ENCODE measurements at places on chromosomes 5 and 9.

GRCh38 chr5:6393596-6394194 lies 15.3 kb upstream of the MED10 start:
- DNase-seq, result no peak

DNA sequence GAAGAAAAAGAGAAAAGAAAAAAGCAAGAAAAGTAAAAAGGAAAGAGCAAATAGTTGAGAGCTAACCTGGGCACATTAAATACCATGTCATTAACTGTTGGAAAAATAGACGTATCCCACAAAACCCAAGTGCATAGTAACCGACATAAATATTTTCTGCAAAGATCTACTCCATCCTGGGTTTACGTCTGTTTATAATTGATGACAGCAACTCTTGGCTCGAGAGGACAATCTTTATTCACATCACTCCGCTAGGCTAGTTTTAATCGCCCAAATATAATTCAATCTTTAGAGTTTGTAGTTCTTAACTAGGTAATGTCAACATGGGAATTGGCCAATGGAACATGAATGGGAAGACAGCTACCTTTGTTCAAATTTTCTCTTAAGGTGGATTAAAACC lies 321.7 kb upstream of the TNC start:
- no peak for DNase-seq

DNA sequence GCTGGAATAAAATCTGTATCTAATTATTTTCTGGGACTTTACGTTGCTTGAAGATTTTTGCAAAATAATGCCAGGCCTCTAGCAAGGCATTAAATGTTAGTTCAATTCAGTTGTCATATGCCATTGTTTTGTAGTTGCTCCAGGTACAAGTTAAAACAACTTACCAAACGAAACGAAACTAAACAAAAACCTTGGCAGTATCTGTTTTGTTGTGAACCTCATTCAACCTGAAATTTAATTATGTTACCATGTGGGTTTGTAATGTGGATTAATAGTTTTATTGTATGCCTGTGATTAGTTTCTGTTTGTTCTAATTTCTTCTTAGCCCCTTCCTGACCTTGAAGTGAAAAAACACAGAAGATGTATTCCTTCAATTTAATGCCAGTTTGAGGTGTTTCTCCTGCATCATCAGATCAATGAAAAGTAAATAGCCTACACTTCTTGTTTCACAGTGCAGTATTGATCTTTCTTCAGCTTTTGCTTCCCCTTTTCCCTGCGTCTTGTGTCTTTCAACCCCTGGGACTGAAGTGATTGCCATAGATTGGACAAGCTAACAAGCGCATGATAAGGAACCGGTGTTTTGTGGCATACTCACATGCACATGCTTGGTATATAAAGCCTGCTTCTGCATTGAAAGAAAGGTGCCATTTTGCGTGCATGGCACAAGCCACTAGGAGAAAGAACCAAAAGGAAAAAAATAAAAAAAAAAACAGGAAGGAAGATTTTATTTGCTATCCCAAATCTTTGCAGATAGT lies 699.0 kb upstream of the ARRDC3 start:
- DNase-seq, result no peak

GRCh38 chr5:136686192-136686872 lies 321.0 kb upstream of the TRPC7 start:
- DNase-seq, result no peak

GRCh38 chr9:18739127-18739526 lies 265.2 kb downstream of the ADAMTSL1 start:
- DNase-seq, result no peak

- DNase-seq, result no peak
Observed at GRCh38 chr5:4533457-4534105, 606.5 kb upstream of the ADAMTS16 start.

DNA sequence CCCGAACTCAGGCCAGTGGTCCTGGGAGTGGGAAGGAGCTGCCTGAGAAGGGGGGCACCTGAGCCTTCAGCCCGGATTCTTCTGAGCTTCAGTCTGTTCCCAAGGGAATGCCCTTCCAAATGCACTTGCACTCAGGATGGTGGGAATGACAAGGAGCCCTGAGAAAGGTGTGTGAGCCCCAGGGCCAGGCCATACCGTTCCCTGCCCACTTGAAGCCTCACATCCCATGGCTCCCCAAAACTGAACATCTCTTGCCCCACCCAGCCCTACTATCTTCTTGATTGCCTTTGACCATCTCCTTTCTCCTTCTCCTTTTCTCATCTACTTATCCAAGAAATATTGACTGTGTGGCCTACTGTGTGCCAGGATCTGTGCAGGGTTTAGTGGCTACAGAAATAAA lies 84.4 kb upstream of the HSPA9 start:
- no peak for DNase-seq

DNA sequence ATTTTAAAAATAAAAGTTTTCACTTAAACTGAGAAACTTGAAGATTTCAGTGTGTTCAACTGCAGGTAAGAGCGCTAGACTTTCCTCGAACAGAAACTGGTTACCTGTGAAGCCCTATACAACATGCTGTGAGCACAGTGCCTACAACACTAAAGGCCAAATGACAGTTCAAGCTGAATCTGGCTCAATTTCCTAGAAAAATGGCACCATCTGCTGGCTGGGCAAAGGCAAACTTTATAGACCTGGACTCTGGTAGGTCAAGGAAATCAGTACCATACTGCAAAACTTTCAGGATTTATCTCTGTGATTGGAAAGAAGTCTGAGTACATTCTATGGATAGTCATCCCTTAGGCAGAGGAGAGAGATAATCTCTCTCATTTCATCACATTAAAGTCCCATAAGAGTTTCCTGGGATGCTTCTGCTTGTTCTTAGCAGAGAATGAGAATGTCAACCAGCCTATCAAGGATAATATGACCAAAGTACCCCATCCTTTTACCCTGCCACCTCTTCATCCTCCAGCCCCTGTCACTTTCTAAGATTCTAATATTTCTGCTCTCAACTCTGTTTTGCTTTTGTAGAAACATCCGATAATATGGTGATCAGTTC lies 31.8 kb upstream of the FOXB2 start:
- no peak for DNase-seq

DNA sequence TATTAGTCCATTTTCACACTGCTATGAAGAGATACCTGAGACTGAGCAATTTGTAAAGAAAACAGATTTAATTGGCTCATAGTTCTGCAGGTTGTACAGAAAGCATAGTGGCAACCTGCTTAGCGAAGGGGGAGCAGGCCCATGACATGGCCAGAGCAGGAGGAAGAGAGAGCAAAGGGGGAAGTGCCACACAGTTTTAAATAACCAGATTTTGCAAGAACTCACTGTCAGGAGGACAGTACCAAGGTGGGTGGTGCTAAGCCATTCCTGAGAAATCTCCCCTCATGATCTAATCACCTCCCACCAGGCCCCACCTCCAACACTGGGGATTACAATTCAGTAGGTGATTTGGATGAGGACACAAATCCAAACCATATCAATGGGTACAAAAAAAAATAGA lies 16.8 kb upstream of the PCSK5 start:
- DNase-seq, result no peak

GRCh38 chr9:18020121-18020745 lies 441.4 kb downstream of the SH3GL2 start:
- no peak for DNase-seq

DNA sequence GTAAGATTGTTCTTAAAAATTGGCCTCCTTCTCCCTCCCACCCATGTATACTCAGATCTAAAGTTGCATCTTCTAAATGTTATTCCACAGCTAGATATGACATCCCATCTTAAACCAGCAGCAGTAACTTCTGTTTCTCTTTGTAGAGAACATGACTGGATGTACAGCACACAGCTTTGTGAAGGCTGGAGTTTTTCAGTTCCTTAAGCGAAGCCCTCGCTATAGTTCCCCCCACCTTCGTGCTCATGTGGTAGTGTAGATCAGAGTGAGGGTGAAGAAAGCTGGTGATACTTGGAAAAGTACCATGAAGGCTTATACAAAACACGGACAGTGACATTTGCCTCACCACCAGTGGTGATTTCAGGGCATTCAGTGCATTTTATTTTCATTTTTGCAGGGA lies 137.5 kb downstream of the MAT2B start:
- no peak for DNase-seq

- no peak for DNase-seq
Observed at GRCh38 chr9:82721593-82721992, 341.3 kb downstream of the RASEF start.

GRCh38 chr9:33861917-33862453 lies 45.0 kb downstream of the UBE2R2 start:
- DNase-seq, result no peak

GRCh38 chr9:90998573-90998972 lies 197.0 kb downstream of the SYK start:
- DNase-seq, result no peak

- DNase-seq, result peak; percentile 2
Observed at GRCh38 chr5:68315679-68316271, 100.2 kb downstream of the PIK3R1 start.

DNA sequence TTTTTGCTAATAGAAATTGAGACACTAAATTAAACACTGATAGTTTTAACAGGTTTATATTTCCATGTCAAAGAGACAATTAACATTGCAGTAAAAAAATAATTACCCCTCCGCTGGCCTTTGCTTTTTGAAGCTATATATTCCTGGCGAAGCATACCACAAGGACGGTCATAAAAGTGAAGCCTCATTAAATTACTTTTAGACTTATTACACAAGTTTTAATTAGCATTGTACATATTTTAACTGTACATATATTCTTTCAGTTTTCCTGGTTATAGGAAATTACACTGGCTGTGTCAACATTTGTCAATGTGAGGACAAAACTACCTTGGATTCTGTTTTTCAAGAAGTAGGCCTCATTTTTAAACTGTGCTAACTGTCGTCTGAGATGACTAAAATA lies 1.2 kb downstream of the CDKN2A start:
- no peak for DNase-seq

DNA sequence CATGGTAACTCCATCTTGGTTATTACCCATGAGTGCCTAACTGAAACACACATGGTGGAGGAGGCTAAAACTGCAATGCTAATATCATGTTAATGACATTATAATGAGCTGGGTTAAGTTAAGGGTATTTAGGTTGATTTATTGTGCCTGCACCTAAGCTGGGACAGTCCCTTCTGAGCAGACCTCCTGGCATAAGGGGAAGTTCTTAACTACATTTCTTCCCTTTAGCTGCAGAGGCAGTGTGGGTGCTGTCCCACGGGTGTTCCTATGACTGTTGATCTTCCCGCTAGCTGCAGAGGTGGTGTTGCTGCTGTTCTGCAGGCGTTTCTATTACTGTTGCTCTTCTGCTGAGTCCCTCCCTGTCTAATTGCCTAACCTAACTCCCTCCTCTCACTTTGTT lies 183.9 kb downstream of the LURAP1L start:
- DNase-seq, result no peak

GRCh38 chr9:27985714-27986113 lies 412.4 kb upstream of the C9orf72 start:
- DNase-seq, result no peak

DNA sequence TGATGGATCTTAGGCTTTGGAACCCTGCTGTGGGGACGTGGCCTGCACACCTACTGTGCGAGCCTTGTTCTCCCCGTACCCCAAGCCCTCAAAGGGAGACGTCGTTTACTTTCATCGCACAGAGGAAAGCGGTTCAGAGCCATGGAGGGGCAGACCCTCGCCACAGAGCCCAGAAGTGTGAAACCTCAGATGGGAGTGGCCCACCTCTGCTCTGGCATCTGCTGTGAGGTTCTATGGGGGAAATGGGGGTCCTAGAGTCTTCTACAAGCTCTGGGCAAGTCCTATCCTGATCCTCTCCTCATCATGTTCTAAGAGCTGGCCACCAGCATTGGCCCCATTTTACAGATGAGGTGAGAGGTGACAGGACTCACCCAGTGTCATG lies 3.7 kb upstream of the RNF44 start:
- DNase-seq, result no peak

DNA sequence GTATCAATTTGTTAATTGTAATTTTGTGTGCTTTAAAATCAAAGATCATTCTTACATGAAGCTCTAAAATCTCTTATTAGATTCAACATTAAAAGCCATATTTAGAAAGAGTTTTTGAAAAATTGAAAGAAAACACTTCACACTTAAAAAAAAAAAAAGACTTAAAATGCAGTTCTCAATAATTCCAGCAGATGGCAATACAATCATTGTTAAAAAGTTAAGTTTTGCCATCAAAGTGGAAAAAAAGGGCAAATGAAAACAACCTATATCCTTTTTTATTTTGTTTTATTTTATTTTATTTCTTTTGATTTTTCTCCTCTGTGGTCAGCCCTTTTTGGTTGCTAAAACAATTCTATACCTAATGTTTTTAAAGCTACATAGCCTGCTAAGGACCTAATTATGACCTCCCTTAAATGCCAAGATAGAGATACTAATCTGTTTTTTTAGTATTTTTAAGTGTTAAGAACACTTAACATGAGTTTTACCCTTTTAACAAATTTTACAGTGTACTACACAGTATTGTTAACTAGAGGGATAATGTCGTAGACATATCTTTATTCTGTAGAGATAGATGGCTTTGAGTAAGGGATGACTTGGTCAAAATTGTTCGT lies 154.2 kb upstream of the DAB2 start:
- no peak for DNase-seq

GRCh38 chr9:129778469-129778868 lies 24.5 kb upstream of the TOR1B start:
- DNase-seq, result no peak

GRCh38 chr5:42949348-42950115 lies 90.6 kb downstream of the ANXA2R start:
- DNase-seq, result peak; percentile 32

- DNase-seq, result no peak
Observed at GRCh38 chr5:119330367-119331183, 25.2 kb upstream of the TNFAIP8 start.

- no peak for DNase-seq
Observed at GRCh38 chr9:136775191-136775590, 10.9 kb upstream of the LCN15 start.

DNA sequence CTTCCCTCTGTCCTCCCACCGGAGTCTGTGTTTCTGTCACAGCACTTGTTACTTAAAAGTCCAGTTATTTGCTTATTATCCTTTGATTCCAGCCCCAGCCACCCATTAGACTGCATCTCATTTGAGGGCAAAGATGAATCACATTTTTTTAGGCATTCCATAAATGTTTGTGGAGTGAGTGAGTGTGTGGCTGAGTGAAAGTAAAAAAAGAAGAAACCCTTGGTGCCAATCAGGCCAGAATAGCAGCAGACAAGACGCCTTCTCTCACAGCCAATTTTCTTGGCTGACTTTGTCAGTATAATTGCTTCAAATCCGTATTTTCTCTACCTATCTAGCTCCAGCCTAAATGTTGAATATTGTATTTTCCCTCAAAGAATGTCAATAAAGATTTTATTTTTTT lies 613.0 kb upstream of the WWC1 start:
- no peak for DNase-seq

DNA sequence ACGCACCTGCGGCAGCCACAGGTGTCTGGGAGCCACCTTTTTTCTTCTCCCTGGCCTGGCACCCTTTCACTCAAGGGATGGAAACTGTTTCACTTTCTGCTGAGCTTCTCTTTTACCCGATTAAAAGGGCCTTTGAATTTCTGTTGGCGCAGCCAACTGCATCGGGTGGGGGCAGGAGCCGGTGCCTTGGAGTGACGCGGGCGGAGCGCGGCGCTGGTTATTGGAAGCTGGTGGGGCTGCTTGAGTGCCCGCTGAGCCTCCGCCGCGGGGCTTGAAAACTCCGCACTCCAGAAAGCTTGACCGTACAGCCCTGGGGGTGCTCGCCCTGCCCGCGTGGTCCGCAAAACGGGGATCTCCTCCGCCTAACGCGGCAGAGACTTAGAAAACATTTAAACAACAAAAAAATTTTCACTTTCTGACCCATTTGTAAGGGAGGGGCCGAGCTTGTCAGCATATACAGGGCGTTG lies 52.0 kb upstream of the TJP2 start:
- DNase-seq, result no peak

GRCh38 chr5:68227532-68228160 lies 12.1 kb downstream of the PIK3R1 start:
- DNase-seq, result no peak

All from activated CD4-positive, CD25-positive, alpha-beta regulatory T cell (primary cell).